ENCODE measurements at places on chromosomes 3 and 15. TPM values are rescaled to one million over a fixed set of nuclear protein-coding genes. Genes with fewer than 3 reads are reported as not detected.
A peak's percentile ranks its signal among the peaks of the same experiment; 100 is the strongest.

Gene C3orf33
- total RNA-seq, result 3.3 TPM

- peak overlapping the region; percentile 84 for H3K27ac ChIP-seq
- no peaks in the 10 kb centered on the region for H3K36me3 ChIP-seq
- DNase-seq, result no peak
- peaks cover 3% of the 10 kb centered on the region for H3K27me3 ChIP-seq
- H3K4me1 ChIP-seq, result peaks cover 62% of the 10 kb centered on the region
Measured at GRCh38 chr15:26081758-26082220, 218.7 kb upstream of the ATP10A start.

- peaks cover 37% of the 10 kb centered on the region for H3K4me1 ChIP-seq
- DNase-seq, result no peak
- no peak overlapping the region for H3K27ac ChIP-seq
- peaks cover 11% of the 10 kb centered on the region for H3K36me3 ChIP-seq
Measured at GRCh38 chr15:77350792-77351191, 69.1 kb downstream of the PEAK1 start.

DNA sequence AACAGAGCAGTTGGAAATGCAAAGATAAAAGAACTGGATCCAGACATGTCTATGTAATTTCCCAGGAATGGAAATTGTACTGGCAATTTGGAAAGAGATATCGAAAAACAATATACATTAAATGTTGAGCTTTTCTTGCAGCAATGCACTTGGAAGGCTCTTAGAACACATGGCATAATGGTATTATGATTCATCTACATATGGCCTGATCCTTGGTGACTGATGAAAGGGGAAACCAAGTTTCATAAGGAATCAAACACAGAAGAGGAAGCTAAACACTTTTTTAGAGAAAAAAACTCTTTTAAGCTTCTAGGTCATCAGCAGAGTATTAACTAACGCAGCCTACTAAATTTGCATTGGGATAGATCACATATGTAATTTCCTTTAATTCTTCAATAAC is 12.4 kb upstream of the GREM1 start:
- peaks cover 95% of the 10 kb centered on the region for H3K4me1 ChIP-seq
- H3K27ac ChIP-seq, result peak overlapping the region; percentile 86
- H3K36me3 ChIP-seq, result peaks cover 4% of the 10 kb centered on the region
- peak overlapping the region; percentile 63 for H3K4me3 ChIP-seq
- DNase-seq, result no peak

Gene LYSMD2
- 10.7 TPM for total RNA-seq
